ENCODE measurements at places on chromosomes 7 and 10.
A peak's percentile ranks its signal among the peaks of the same experiment; 100 is the strongest.

GRCh38 chr7:71131256-71132126 is 453 bp upstream of the GALNT17 start:
- peak; percentile 2 for DNase-seq

GRCh38 chr10:124658591-124659242 is 85.5 kb downstream of the FAM53B start:
- DNase-seq: no peak

DNA sequence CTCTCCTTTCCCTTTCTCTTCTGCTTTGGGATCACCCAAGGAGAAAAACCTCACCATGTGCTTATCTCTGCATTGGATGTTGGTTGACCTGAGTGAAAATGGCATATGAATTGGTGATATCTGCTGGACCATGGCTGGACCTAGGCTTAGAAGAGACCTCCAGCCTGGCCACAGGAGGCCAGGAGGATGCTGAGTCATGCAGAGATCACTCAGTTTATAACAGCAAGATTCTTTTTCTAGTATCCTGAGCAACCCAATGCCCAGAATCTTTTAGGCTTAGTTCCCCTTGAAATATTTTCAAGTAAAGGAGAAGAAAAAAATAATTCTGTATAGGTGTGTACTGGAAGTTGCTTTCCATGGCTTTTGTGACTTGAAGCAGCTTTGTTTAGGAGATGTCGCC is 236.3 kb downstream of the KLF6 start:
- DNase-seq: no peak

DNA sequence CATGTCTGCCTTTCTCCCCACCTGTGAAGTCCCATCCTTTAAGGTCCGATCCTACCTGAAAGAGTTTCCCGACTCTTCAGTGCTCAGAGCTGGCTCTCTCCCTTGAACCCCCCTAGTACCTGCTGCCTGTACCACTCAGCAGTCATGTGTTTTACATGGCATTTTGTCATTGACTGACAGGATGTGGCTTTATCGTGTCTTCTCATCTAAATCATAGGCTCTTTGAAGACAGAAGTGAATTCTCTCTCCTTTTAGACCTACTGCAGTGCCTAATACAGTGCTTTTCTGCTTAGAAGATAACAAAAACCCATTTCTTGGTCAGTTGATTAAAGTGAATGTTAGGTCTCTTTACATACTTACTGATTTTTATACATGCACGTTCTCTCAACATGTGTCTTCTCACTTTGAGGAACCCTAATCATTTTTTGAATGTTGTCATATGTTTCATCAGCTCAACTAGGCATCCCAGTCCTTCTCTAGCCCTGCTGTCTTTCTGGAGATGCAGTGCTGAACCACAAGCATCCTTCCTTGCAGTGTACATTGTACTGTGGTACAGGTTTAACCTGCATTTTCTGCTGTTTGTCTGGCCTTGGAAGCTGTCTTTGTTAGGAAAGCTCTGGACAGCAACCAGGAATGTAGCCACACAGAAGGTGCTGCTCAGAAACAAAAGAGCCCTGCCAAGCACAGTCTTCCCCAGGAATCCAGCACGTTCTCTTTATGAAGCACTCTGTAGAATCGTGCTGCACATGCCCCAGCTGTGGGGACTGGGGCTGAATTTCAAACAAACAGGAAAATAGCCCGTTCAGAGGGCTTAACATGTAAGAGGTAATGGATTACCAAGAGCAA is 28.1 kb upstream of the LRRC4 start:
- no peak for DNase-seq

- DNase-seq: no peak
Observed at GRCh38 chr7:37028909-37029440, 304.7 kb upstream of the AOAH start.

DNA sequence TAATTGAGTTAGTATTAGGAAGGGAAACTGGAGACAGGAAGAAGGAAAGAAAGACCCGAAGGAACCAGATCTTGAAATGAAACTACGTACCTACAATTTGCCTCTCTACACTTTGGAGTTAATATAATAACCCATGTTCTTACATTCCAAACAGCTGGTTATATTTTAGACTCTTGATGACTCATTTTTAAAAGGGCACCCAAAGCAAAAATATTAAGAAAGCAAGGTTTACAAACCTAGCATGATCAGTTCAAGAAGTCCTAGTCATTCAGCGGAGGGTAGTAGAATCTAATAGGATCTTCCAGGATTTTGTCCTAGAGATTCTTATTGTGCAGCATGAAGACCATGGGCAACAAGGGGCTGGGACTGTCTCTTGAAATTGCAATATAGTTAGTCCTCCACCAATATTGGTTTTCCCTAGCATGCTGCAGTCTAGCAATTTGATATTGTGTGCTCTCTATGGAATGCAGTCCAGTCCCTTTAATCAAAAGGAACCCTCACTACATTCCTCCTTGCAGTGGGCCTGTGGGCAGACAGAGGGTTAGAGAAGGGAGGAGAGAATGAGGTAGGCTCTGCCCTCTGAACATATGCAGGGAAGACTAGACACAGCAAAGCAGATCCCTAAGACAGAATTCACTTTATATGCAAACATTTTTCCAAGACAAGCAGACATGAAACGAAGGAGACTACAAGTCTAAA is 230.3 kb downstream of the INHBA start:
- DNase-seq: no peak

- DNase-seq: no peak
Observed at GRCh38 chr10:104037261-104037951, 48.3 kb downstream of the COL17A1 start.

DNA sequence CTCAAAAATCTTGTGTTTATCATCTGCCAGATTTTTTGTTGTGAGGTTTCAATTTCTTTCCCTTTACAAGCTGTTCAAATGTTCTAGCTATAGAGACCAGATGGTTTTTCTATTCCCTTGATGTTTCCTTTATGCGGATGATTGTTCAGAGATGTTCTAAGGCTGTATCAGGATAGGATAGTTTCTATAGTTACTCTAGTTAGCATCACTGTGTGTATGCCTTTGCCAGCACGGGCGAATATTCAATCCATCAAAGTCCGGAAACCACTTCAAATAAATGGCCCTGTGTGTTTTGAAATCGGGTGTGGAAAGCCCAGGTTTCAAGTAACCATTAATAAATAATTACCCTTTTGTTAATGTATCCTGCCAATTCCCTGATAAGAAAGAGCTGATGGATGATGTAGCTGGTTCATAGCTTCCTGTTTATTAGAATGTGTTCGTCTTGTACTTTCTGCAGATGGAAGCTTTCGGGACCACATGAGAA is 149.8 kb upstream of the PRKCQ start:
- DNase-seq: no peak

DNA sequence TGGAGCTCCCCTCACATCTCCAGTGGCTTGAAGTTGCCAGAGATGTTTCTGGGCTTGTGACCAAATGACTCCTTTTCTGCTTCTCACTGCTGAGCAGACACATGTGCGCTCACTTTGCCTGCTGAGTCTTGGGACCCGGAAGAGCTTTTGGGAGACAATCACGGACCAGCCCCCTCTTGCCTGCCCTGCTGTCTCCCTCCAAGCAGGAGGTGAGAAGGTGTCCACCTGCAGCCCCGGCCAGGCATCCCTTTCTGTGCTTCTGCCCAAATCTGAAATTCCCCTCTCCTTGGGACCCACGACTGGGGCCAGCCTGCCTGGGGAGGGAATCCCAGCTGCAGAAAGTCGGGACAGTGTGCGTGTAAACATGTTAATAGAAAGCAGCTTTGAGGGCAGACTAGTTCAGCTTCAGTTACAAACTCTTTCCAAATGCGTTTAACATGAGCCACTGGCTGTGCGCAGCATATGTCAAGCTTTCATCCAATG is 31.7 kb downstream of the HTRA1 start:
- no peak for DNase-seq

DNA sequence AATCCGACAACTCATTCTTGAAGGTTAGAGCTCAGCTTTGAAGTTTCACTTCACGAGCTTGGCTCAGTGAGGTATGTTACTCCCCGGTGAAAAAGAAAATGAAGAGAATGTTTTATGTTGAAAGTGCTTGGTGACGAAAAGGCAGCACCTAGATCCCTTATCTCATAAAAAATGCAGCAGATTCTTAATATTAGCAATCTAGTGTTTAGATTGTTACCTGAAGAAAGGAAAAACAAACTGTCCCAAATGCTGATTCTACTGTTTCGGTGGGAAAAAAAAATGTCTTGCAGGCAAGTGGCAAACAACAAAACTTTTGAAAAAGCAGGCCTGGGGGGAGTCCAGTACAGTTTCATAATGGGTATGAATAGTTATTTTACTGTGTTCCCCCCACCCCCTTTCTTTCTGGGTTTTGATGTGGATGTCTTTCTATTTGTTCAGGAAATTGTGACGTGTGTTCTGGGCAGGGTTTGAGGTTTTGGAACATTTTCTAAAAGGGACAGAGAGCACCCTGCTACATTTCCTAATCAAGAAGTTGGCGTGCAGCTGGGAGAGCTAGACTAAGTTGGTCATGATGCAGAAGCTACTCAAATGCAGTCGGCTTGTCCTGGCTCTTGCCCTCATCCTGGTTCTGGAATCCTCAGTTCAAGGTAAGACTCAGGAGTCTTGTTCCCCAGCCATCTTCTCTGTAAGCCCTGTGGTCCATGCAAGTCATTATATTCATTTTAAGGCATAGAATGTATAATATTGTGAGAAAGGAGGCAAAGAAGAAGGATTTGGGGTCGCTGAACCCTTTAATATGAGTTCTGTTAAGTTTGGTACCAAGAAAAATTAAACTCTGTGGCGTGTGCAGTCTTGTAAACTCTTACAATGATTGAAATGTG is at the start of gene SRGN:
Gene SRGN (plus strand): TSS at position 514 of the 881 bp plus-strand sequence. CDS start 55 bp downstream, at position 569.
- peak; percentile 95 for DNase-seq

DNA sequence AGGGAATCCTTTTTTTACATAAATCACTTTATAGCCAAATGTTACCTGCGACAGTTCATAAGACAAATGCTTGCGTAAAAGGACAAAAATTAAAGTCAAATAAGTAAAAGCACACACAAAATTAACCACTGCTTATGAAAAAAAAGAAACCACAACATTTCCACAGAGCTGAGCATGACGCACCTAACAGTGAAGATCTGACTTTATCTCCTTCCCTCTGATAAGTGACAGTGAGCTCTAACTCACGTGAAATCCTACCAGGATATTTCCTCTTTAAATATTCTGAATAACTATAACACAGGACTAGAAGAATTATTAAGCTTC is 225.5 kb downstream of the SFMBT2 start:
- no peak for DNase-seq

DNA sequence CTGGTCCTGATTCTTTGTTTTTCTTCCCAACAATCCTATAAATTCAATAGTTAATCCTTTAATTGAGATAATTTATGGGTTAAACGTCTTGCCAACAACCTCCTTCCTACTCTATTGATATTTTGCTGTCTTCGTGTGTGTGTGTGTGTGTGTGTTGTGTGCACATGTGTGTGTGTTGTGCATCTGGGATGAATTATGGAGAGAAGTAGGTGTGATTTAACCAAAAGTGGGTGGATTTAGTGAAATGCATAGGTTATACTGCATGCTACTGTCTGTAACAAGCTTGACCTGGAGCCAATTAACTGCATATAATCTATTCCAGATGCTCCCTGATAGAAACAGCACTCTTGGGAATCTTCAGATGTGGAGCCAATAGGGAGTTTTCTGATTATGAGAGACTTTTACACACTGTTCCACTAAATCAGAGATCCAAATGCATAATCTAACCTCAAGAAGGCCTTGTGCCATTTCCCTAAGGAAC is 61.2 kb downstream of the SEMA3D start:
- no peak for DNase-seq

- no peak for DNase-seq
Observed at GRCh38 chr7:16921151-16921550, 39.4 kb upstream of the AGR3 start.

GRCh38 chr7:69893906-69894305 is 295.6 kb downstream of the AUTS2 start:
- no peak for DNase-seq

DNA sequence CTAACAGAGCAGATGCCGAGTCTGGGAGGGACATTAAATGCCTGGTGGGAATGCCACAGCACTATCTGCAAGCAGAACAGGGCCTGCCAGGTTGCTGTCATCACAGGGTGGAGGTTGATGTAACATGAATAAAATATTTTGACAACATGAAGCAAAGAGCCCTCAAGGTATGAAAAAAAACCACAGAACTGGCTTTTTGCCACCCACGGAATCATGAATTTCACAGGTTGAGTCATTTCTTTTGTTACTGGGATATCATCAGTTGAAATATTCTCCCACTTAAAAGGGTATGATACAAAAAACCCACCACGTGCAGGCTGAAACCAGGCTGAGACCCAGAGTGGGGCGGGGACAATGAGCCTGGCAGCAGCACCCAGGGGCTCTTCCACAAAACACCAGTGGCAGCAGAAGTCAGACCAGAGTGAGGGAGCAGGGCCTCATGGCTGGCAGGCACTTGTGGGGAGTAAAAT is 220.1 kb downstream of the TNS3 start:
- peak; percentile 78 for DNase-seq

Measured in brain microvascular endothelial cell (primary cell).